ENCODE measurements at places on chromosomes 16 and 17.

DNA sequence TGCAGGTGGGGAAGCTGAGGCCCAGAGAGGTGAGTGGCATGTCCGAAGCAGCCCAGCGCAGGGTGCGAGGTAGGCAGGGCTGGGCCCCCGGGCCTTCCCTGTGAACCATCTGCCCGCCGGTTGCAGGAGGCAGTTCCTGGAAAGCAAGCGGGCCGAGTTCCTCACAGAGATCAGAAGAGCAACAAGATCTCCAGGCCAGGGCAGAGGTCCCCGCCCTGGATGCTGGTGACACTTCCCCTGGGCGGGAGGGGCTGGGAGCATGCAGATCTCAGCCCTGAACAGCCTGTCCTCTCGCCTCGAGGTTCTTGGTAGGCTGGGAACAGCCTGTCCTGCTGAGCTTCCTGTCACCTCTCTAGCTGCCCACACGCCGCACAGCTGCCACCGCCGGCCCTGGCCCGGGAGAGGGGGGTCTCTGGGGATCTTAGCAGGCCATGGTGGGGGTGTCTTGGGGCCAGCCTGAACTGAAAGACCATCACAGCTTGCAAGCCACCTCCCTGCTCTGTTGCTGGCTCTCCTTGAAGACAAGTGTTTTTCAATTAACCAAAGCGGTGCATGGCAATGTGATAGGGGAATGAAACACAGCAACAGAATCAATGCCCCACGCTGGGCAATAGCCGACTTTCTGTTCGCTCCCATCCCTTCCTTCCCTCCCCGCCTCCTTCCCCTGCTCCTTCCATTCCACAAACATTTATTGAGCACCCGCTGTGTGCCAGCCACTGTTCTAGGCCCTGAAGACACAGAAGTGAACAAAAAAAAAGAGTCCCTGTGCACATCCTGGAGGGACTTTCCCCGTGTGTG is 31.7 kb downstream of the SOCS1 start:
- DNase-seq, result peak; percentile 90

GRCh38 chr17:71472809-71473789 is 647.7 kb upstream of the SOX9 start:
- DNase-seq, result no peak

DNA sequence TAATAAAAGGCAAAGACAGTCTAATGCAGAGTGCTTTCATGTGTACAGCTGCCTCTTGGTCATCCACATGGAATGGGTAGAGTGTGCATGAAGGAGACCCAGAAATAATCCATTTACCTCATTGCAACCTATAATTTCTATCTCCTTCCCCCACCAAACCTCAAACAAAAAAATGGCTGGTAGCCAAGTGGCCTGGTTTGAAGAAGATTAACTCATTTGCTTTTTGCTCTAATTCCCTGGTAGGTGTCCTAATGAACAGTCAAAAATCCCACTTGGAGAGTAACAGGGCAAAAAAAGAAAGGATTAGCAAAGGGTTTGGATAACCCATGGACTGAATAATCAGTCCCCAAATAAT is 13.0 kb upstream of the LYRM9 start:
- no peak for DNase-seq

- DNase-seq, result no peak
These were observed 64.5 kb downstream of the HS3ST3A1 start for GRCh38 chr17:13537167-13537731.

DNA sequence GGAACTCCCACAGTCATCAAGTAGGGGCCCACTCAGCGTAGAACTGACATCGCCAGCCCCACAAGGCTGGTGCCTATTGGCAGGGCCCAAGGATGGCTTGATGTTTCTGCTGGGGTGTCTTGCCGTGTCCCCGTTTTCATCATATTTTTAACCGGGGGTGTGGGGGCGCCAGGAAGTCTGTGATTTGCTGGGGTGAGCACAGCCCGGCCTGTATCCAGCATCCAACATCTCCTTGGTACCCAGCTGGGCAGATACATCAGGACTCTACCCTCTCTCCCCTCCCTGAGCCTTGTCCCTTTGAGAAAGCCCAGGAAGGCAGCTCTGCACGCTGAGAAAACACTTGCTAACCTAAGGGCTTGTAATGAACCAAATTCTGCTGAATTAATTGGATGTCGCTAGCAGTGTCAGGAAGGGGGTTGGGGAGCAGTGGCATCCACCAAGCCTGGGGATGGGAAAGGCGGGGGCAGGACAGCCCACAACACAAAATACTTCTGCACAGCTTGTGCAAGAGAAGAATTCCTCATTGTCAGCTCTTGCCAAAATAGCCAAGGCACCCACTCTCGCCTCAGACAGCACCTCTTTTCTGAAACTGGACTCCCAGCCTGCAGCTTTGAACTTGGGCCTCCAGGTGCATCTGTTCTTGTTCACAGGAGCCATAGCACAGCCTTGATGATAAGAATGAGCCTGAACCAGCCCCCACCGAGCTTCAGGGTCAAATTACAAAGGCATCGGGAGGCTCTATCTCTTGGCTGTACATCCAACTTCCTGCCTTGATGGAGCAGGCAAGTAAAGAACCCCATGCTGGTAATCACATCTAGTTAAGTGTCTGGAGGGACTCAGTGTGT is 63.7 kb upstream of the LYRM9 start:
- no peak for DNase-seq
